Hindlimb muscle (tissue), 1 donor: ENCODE measurements at places on chromosomes 5 and 9. TPM values are rescaled to one million over a fixed set of nuclear protein-coding genes. Genes with fewer than 3 reads are reported as not detected.

Gene OR1Q1
- not detected for polyA plus RNA-seq

DNA sequence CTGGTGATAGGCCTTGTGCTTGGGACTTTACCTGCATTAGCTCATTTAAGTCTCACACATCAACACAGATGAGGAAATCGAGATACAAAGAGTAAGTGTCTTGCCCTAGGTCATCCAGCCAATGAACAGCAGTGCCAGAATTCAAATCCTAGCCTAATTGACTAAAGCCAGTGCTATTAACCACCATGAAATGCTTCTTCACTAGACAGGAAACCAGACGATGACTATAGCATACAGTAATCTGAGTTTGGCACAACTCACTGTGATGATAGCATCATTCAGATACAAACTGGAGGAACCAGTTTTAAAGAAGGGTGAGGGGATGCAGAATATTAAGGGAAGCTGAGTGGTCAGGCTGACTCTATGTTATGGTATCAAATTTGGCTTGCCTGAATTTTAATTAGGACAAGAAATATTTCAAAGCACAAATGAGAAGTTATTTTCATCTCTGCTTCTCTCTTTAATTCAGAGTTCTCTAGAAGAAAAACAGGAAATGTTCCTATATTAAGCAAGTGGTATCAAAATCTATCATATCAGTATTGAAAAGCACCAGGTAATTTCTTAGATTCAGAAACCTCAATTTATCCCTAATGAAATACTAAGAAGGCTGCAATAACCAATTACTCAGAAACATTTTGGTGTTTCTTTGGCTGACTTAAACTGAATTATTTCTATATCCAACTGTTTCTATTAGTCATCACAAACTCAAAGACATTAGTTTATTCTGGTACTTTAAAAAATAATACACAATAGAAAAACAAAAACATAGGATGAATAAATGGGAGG is 147.0 kb upstream of the RASA1 start:
- no peak for DNase-seq

Gene CRHBP
- polyA plus RNA-seq: 0.45 TPM

Gene C7
- polyA plus RNA-seq: 4.0 TPM

DNA sequence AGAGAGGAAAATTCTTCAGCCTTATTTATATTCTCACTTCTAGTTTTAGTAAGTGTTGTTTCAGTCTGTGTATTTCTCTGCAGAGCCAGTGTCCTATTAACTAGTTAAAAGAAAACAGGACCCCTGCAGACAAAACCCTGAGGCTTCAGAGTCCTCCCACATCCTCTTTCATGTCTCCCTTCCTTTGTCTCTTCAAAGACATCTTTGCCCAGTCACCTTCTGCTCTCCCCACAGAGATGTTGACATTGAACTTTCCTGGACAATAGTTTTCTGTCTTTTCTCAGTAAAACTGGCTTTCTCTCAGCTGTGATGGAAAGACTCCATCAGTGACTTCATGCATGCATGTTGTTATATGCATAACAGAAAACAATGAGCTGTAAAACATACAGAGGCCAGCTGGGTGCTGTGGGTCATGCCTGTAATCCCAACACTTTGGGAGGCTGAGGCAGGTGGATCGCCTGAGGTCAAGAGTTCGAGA is 20.2 kb downstream of the GRAMD2B start:
- DNase-seq: peak; percentile 53

Gene REEP2
- 28.2 TPM for polyA plus RNA-seq

GRCh38 chr5:148659641-148660345 is 5.5 kb upstream of the HTR4 start:
- no peak for DNase-seq

GRCh38 chr5:55521881-55522280 is 12.9 kb downstream of the PLPP1 start:
- DNase-seq: no peak

Gene NEUROG1
- not detected for polyA plus RNA-seq

Gene CDHR2
- polyA plus RNA-seq: 0.17 TPM

GRCh38 chr5:56951126-56951945 is 587 bp downstream of the MIER3 start:
- peak; percentile 42 for DNase-seq

Gene SPINK4
- polyA plus RNA-seq: 0.52 TPM
